Inflammatory macrophage (primary cell): ENCODE measurements at places on chromosomes 4 and X.

DNA sequence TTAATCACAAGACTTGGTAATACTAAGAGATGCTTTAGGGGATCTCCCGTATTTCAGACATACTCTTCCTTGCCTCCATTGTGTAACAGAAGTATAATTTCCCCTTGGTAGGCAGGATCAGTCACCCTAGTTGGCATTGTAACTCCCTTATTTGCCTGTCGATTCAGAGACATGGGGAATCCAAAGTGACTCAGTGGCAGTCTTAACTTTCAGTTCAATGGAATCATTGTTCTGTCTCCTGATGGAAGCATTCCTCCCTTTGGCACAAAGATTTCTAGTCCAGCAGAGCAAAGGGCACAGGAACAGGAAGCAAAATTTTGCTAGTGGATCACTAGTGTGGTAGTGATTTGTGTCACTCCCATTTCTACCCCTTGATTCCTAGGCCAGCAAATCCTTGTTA lies 80.4 kb downstream of the DCUN1D4 start:
- DNase-seq: no peak

- DNase-seq: no peak
Observed at GRCh38 chr4:109462297-109462696, 28.7 kb downstream of the SEC24B start.

DNA sequence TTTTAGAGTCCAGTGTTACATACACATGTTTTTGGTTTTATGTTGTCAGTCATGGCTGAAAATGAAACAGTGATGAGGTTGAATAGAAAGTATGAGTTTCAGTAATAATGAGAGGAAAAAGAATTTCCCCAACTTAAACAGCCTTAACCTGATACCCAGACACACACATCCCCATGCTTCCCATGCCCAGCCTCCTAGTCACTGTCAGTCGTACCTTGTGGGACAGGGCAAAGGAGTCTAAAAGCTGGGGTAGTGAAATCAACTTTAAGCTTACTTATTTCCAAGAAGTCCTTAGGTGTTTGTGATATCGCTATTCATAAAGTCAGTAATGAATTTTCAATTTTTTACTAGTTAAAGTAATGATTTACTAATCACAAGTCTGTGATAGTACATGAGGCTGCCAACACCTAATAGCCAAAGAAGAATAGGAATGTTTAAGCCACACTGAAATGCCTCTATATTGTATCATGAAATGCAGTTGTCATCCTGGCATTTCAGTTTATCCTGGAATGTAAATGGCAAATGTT lies 24.3 kb upstream of the GPR34 start:
- no peak for DNase-seq

DNA sequence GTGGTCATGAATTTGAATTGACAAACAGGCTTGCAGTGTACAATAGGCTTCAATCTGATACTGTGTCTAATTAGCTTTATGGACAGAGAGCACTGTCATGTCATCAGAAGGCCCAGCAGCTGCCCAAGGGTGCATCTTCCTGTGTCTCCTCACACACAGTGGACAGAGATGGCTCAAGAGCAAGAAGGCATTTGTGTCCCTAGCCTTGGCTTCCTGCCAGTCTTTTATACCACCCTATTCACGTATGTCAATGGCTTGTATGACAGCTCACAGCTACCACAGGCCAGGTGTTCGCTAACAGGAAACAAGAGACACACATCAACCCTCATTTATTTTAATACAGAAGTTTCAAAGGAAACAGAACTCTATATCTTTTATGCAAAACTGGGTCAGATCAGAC lies 874.0 kb upstream of the AGA start:
- no peak for DNase-seq

DNA sequence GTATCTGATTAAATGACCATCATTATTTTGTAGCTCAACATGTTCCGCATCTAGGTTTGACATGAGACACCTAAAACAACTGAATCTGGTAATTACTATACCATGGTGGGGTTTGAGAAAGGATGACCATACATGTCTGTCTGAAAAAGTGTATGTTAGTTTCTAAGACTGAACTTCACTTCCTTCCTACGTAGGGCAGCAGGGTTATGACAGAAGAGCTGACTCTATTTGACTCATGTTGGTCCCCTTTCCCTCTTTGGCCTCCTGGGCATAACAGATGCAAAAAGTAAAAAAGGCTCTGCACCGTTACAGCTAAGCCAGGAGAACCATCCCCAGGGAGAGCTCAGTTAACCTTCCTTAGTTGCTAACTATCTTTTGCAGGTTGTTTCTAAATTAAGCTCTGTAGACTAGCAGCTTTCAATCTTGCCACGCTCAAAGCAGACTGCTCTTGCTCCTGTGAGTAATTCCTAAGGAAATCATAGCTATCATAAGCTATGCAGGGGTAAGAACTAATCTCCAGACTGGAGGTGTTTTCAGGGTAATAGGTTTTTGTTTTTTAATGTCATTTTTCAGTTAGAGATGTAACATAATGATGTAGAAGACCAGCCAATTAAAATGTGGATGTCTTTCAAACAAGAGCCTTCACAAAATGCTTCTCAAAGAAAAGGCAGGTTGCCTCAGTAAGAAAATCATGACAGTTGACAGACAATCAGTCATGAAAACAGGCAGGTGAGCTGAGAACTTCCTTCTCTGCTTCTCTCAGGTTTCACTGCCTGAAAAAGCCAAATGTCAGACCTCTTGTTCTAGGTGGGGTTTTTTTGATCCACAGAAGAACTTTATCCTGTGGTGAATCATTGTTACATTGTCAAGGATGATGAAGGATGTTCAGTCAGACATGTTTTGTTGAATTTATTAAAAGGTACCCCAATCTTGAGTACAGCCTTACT lies 66.9 kb upstream of the DAPP1 start:
- no peak for DNase-seq

DNA sequence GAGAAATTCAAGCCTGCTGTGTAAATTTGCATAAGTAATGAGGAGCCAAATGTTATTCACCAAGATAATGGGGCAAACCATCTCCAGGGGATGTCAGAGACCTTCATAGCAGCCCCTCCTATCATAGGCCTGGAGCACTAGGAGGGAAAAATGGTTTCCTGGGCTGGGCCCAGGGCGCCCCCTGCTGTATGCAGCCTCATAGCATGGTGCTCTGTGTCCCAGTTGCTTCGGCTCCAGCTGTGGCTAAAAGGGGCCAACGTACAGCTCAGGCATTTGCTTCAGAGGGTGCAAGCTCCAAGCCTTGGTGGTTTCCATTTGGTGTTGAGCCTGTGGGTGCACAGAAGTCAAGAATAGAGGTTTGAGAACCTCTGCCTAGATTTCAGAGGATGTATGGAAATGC lies 859.3 kb downstream of the RPA4 start:
- DNase-seq: no peak

DNA sequence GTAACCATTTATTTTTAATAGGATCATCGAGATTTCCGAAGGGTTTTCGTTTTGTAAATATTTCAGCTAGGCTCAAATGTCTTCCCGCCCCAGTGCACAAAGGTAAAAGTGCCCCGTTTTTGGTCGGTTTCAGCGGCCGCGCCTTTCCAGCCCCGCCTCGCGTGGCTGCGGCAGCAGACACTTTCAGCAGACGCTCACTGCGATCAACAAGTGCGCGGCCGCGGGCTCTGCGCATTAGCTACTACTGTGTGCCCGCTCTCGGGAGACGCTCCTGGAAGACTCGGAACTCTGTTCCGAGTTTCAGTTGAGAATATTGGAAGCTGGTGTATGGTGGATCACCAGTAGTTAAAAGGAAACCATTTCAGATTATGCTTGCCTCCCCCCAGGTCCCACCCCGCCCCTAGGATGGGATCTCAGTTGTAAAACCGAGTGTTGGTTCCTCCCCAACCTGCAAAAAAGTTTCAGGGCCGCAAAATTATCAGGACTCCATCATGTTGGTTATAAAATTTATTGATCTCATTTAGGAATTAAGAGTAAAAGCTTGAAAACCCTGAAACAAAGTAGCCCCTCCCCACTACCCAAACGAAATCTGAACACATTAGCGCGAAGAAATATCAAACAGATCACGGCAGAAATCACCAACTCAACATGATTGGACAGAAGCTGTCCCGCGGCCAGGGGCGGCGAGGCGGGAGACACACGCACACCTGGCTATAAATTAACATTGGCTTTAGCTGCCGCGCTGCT lies 2.2 kb downstream of the SOX3 start:
- no peak for DNase-seq

GRCh38 chrX:19793471-19793870 lies 93.9 kb downstream of the SH3KBP1 start:
- DNase-seq: no peak

GRCh38 chrX:3527811-3528210 lies 181.4 kb upstream of the MXRA5 start:
- no peak for DNase-seq
